GM13976 (cell line): ENCODE measurements at places on chromosomes 12 and 14.

DNA sequence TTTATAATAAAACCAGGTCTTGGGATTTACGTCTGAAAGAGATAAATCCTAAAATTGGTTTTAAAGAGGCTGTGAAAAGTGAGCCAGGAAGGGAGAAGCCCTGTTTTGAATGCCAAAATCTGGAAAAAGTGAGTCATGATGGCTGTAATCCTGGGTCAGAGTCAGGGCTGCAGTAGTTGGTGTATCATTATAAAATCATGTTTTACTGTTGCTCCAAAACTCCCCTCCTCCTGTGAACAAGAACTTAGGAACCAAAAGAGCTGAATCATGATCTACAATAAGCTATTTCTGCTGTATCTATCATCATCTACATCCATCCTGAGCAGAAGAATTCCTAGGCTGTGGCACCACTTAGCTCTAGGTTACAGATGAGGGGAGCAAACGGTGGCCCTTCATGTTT lies 79.3 kb downstream of the LMO3 start:
- DNase-seq, result no peak

DNA sequence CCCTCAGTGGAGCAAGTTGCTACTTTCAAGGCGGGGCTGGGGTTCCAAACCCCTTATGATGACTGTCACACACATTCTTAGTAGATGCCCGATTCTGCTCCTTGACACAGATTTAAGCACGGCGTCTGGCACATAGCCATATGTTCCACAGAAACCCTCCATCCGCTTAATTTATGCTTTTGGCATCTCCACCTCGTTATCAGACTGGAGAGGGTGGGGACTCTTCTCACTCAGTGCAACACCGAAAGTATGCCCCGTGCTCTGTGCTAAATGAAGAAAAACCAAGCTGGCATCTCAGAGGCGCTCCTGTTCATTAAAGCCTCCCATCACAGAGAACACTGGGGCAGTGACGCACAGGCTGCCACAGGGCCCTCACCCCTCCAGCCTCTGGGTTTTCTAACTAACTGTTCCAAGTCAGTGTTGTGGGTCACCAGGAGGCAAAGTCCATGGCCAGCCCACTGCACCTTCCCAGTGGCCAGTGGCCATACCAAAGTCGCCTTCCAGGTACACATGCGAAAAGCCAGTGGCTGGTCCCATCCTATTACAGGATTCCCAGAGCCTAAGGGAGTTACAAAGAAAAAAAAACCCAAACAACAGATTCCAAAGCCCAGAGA lies 27.3 kb downstream of the CCDC88C start:
- DNase-seq, result no peak

DNA sequence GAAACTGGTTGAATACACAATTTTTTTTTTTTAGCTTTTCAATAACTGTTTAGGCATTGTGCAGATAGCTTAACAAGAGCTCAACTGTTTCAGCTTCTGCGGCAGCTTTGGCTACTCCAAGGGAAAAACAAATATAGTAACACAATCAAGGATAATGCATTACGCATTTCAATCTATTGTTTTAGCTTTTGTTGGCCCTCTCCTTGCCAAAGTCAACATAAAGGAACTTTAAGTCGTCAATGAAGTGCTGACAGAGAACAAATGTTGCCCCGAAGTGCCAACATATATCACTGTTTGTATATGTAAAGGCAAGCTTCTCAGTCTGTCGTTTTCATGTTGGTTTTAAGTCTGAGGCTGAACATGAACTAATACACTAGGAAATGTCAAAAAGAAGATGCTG lies 1087.4 kb upstream of the FLRT2 start:
- DNase-seq, result no peak

- DNase-seq, result no peak
Observed at GRCh38 chr12:45827974-45828373, 98.5 kb downstream of the ARID2 start.

- peak; percentile 47 for DNase-seq
Observed at GRCh38 chr14:75549169-75549568, 26.9 kb downstream of the BATF start.

GRCh38 chr12:52524898-52525591 lies 4.9 kb upstream of the KRT5 start:
- no peak for DNase-seq

GRCh38 chr12:109036975-109037374 lies 15.4 kb upstream of the USP30 start:
- DNase-seq, result no peak

DNA sequence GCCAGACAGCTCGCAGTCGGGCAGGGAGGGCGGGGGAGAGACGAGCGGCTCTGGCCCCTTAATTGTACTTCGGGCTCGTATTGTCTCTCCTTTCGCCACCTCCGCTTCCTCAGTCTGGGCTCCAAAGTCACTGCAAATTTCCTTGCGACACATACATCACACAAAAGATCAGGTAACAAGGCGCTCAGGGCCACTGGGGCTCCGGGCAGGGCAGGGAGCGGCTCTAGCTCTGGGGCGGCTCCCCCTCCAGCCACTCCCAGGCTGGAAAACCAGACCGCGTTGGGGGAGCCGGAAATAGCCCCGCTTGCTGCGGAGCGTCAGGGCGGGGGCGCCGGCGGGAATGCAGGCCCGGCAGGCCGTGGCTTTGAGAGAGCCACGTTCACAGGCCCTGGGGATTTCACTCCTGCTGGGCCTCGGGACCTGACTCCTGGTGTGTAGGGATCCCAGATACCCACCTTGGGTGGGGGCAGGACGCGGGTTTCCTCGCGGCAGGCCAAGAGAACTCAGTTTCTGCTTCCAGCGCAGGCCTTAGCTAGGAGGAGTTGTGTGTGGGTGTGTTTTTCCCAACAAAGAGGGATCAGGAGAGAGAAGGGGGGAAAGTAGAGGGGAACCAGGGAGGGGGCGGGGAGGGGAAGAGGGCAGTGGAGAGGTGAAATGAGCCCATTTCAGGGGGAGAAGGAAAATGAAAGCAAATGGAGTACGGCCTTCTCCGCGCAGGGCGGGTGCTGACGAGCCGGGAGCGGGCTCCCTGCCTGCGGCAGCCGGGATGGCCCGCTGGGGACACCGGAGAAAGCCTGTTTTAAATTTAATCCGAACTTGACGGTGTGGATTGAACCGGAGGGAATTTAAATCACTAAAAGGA lies 4.4 kb upstream of the HOXC9 start:
- no peak for DNase-seq

GRCh38 chr12:70876952-70877351 lies 43.6 kb downstream of the PTPRR start:
- DNase-seq, result no peak

DNA sequence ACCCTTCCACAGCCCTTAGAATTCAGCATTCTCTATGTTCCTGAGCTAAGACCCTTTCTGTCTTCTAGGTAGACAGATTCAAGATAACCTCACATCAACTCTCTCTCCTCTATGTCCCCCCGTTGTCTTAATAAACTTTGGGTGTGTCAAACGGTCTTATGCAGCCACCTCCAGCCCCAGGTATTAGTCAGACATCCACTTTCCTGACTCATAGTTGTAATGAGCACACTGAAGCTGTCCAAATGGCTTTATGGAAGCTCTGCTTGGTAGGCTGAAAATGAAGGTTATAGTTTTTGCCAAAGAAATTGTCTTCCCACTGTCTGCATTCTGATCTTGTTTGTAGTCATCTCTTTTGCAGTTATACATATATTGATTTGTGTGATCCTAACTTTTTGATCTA lies 482.0 kb downstream of the RMST start:
- DNase-seq, result no peak

GRCh38 chr12:3140284-3140683 lies 63.1 kb downstream of the TSPAN9 start:
- DNase-seq, result no peak

GRCh38 chr12:1837541-1838204 lies 17.3 kb downstream of the LRTM2 start:
- peak; percentile 28 for DNase-seq

GRCh38 chr12:123032736-123033391 lies 52.4 kb downstream of the ARL6IP4 start:
- no peak for DNase-seq

- no peak for DNase-seq
Observed at GRCh38 chr12:97169889-97170567, 263.0 kb downstream of the NEDD1 start.

GRCh38 chr12:80559766-80560165 lies 115.7 kb downstream of the PTPRQ start:
- DNase-seq, result no peak

DNA sequence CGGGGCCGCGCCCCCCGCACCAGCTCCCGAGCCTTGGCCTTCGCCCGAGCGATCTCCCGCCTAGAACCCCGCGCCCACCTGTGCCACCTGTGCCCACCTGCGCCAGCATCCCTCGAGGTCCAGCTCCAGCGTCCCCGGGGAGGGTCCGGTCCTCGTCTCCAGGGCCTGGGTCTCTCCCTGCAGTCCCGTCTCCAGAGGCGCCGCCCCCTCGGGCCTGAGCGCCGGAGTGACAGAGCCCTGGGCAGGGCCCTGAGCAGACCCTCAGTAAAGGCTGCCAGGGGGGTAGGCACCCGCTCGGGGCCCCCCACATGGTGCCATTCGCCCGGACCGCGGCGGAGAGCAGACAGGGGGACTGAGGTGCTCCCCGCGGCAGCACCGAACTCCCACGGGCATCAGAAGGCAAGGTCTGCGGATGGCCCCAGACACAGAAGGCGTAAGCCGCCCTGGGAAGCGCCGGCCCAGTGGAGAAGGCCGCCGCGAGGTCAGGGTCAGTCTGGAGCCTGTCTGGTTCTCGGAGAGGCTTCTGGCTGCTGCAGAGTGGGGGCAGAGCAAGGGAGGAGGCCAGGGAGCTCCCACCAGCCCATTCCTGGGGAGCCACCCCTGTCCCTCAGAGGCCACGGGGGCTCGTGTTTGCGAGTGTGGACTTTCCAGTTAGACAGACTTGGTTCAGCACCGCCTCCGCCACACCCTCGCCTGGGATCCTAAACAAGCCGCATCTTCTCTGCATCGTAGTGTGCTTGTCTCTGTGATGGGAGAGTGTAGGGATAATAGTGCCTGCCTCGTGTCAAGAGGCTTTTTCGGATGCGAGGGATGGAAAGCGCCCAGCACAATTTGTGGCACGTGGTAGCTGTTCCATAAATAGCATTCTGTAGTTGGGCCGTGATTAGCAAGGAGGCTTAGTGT lies 1.1 kb upstream of the PPP1R13B start:
- DNase-seq, result no peak

DNA sequence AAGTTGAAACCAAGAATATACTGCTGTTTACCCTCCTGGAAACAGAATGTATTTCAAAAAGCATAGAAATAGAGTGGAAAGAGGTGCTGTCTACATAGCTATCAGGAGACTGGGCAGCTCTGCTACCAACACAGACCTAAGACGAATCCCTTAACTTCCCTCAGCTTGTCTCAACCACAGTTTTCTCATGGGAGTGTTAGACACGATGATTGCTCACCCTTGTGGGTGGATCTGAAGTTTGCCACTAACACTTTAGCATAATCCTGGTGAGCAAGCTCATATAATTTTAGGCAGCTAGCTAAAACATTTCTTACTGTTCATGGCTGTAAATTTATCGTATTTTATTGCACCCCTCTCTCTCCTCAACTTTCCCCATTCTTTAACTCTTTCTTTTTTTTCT lies 38.5 kb downstream of the C12orf75 start:
- DNase-seq, result no peak

GRCh38 chr14:101199028-101199770 lies 295.7 kb upstream of the RTL1 start:
- no peak for DNase-seq

GRCh38 chr14:37139710-37140109 lies 32.7 kb downstream of the SLC25A21 start:
- no peak for DNase-seq

GRCh38 chr12:118063576-118064391 lies 2.8 kb upstream of the WSB2 start:
- DNase-seq, result no peak

DNA sequence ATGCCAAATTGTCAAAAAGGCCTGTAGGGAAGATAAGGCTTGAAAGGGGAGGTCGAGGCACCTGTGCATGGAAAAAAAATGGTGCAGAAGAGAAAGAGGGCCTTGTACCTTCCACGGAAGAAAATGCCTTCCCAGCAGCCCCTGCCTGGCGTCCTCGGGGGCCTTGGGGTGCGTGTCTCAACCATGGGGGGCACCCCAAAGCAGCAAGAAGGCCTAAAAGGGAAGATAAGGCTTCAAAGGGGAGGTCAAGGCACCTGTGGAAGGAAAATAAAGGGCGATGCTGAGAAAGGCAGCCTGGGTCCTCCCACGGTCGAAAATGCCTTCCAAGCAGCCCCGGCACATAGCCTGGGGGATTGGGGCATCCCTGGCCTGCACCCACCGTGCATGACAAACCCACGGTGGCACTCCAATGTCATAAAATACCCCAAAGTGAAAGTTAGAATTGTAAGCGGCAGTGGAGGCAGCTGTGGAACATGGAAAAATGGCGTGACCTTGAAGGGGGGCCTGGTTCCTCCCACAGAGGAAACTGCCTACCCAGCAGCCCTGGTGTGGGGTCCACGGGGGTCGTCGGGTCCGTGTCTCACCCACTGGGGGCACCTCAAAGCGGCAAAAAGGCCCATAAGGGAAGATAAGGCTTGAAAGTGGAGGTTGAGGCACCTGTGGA lies 275.0 kb downstream of the ALG10 start:
- DNase-seq, result no peak

- DNase-seq, result no peak
Observed at GRCh38 chr12:12723149-12723680, 6.0 kb downstream of the CDKN1B start.

DNA sequence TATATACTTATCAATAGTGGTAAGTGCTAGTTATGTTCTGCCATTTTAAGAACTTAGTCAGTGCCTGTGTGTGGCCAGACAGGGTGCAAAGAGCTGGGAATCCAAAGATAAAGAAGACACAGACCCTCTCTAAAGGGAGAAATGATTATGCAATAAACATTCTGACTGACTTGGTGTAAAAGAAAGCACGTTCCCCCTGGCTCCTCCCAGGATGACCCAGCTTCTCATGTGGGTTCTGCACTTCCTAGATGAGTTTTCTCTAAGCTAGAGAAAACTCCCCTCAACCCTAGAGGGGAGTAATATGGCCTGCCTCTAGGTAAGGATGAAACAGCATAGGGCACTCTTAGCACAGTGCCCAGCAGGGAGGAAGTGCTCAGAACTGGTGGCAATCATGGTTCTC lies 231.2 kb downstream of the VRK1 start:
- no peak for DNase-seq

DNA sequence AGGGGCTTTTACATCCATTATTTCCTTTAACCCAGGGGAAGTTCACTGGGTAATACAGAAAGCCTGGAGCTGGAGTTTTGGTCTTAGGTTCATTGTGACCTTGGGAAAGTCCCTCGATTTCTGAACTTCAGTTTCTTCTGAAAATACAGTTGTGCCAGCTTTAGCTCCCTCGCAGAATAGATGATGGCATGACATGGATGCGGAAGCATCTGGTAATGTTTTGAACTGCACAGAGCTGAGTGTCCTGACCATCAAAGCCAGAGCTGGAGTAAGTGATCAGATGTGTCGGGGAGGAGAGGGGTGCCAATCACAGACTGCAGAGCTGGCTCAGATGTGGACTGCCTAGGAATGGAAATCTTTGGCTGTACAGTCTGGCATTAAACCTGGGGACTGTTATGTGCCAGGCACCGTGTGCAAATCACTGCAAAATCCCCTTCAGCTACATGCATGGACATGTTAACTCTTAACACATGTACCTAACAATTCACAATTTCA lies 180.9 kb downstream of the ETV6 start:
- no peak for DNase-seq
